CD4-positive, alpha-beta memory T cell (primary cell): ENCODE measurements at places on chromosomes 6 and 20. TPM values are rescaled to one million over a fixed set of nuclear protein-coding genes. Genes with fewer than 3 reads are reported as not detected.

GABRR1 gene
- total RNA-seq: not detected

SYNGAP1 gene
- 47.8 TPM for total RNA-seq

ZFP57 gene
- total RNA-seq: not detected

MAK gene
- total RNA-seq: not detected

SOX18 gene
- not detected for total RNA-seq

ENPP3 gene
- total RNA-seq: 0.33 TPM

ELOVL4 gene
- 2.7 TPM for total RNA-seq

RAET1G gene
- not detected for total RNA-seq
